ENCODE measurements at places on chromosomes 2 and 18.

- DNase-seq = no peak
Observed at GRCh38 chr2:230871361-230872150, 6.8 kb downstream of the ITM2C start.

- DNase-seq = no peak
Observed at GRCh38 chr18:35463050-35463449, 34.7 kb downstream of the INO80C start.

GRCh38 chr2:18172607-18173006 is 294.1 kb downstream of the KCNS3 start:
- DNase-seq = no peak

DNA sequence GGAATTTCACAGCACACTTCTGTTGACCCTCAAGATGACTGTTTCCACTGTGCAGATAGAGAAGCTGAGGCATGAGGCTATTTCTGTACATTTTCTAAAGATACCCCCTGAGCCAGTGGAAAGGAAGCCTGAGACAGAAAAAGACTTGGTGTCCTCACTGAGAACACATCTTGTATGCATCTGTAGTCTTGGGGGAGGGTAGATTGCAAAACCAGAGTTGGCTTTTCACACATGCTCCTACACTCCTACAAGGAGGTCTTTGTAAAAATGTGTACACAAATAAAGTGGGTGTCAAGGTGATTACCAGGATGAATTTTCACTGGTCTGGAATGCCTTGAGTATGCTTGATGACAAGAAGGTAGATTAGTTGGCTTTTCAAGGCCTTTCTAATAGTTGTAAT is 98.0 kb downstream of the KCTD18 start:
- no peak for DNase-seq

DNA sequence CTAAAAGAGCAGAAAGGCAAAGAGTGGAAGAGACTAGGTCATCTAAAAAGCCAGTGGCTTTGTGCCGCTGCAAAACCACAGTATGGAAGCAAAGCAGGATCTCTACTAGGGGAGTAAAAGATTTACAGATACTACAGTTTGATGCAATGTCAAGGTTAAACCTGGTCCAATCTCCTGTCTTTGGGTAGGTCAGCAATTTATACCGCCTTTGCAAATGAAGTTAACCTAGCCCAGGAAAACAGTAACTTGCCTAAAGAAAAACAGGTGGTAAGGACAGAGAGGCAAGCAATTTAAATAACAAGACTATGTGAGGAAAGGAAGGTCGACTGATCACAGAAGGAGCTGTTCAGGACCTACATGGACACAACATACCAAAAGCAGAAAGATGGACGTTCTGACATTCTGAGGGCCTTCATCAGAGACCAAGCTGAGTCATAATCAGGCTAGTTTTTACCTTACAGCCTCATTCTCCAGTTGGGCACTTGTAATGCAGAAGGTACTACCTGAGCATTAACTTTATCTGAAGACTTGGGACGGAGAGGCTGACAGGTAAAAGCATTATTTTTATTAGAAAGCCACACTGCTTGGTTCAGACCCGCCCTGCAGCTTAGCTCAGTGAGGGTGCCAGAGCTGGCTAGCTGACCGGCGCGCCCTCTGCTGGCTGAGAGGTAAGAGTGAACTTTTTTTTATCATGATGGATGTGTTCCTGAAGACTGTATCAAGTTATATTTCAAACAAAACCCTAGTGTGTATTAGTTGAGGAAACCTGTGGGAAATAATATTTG is 15.9 kb downstream of the CDKL4 start:
- DNase-seq = peak; percentile 57

DNA sequence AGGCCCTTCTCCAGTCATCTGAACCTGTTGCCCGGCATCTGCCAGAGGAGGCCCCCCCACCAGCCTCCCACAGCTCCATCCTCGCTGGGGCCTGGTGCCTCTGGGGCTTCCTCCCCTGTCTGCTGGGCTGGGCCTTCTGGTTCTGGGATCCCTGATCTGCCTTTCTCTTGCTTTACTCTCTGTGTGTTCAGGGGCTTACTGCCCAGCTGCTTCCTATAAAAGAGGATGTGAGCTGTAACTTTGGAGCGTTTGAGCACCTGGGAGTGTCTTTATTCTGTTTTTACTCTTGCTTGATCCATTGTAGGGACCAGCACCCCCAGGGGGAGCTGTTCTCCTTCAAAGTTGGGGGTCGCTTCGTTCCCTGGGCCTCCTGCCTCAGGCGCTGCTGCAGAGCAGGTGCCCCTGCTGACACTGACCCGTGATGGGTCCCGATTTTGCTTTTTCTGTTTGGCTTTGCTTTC is 23.1 kb upstream of the FAHD2A start:
- DNase-seq = no peak
